ENCODE measurements at places on chromosomes 4 and X.

GRCh38 chr4:117983541-117984365 lies 50.5 kb upstream of the NDST3 start:
- DNase-seq: peak; percentile 29

- no peak for DNase-seq
Measured at GRCh38 chr4:25792876-25793275, 69.9 kb downstream of the SEL1L3 start.

GRCh38 chr4:169060391-169061091 lies 50.5 kb upstream of the CBR4 start:
- DNase-seq: no peak

DNA sequence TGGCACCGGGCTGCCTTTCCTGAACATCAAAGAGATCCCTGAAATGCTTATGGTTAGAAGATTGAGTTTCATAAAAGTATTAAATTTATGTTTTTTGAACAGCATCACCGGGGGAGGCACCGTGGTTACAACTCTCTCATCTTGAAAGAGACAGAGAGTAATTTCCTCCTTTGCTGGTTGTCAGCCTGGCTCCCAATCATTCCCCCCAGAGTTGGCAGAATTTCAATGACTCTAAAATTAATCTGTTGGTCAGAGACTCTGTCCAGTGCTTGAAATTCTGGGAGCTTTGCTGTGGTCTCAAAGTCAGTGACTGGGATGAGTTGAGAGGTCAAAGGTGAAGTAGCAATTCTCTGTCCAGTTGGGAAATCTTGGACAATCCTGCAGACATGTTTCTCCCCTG lies 135.9 kb downstream of the RAB28 start:
- DNase-seq: peak; percentile 25

GRCh38 chrX:65866773-65867172 lies 173.1 kb downstream of the VSIG4 start:
- no peak for DNase-seq

DNA sequence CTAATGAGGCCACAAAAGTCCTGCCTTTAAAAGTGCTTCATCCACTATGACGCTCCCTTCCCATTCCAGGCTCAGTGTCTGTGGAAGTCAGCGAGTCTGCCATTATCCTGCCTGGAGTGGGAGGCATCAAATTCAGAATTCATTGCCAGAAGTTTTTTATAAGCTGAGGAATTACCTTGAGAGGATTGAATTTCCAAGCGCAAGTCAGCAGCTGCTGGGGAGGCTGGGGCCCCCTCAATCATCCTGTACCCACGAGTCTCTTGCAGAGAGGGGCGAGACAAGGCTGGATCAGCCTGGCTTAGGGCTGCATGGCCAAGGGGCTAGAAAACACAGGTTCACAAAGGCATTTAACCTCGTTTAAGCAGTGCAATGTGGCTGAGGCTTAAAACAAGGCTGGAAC lies 170.5 kb upstream of the NOCT start:
- no peak for DNase-seq

DNA sequence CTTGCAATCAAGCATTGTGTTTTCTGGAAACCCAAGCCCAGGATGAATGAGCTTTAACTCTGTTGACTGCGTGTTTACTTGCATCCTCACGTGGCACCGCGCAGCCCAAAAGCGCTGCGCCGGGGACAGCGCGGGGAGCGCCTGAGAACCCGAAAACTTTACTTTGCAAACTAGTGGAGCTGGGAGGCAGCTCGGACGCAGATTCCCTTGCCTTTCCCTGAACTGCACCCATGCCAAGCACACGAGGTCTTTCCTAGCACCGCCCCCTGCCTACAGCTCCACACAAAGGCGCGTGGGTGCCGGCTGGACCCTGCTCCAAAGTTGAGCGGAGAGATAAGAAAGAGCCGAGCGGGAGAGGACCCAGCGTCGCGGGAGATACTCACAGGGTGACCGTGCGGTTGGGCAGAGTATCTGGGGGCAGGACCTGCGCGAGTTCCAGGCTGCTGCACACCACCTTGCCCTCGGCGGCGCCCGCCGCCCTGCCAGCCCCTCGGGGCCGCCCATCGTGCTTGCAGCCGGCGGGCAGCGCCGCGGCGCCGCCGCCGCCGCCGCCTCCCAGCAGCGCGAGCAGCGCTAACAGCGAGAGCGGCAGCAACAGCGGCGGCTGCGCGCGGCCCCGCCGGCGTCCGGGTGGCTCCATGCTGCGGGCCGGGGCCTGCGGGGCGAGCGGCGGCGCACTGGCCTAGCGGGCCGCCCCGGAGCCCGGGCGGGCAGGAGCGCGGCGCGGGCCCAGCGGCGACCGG lies 550 bp downstream of the ADGRA3 start:
- peak; percentile 83 for DNase-seq

DNA sequence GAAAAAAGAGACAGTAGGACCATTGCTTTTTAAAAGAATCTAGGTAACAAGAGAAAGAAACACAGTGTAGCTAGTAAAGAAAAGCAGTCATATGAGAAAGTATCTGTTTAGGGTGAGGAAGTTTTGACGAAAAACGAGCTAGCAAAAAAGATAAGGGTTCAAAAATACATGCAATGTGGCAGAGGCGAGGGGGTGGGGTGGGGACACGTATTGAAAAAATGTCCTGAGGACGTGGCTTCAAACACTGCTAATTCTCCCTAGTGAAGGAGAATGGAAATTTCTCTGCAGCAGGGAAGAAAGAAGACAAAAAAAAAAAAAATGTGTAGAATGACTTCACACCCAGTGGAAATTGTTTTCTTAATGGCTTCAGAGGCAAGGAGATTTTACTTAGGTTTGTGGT lies 856.4 kb upstream of the INTU start:
- DNase-seq: no peak

DNA sequence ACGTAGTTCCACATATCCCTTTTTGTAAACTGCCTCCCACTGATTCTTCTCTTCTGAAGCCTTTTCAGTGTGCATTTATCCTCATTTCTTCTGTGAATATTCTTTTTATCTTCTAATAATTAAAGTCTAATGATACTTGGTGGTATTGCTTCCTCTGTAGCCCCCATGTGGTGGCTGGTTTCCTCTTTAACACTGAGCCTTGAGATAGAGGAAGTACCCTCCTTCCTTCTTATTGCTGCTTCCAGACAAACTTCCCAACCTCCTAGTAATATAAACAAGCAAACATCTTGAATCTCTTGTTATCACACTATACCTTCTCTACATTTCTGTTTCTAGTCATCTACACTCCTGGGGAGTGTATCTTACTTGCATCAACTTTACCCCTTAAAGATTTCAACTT lies 310.5 kb upstream of the GIMD1 start:
- DNase-seq: no peak

DNA sequence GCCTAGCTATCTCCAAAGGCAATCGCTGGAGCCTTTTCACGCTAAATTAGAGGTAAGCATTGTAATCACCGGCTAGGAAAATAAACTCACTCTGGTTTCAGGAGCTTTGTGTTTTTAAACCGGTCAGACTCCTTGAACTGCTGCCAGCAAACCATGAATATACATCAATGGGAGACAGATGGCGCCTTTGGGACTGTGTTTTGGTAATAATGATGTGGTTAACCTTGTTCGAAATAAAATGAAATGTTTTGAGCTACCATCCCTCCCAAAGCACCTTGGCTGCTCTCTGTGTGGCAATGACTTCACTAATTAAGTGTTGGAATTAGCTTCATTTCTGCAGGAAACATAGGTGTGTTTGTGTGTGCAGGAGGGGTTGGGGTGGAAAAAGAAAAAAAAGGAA lies 65.3 kb downstream of the CLNK start:
- peak; percentile 94 for DNase-seq

DNA sequence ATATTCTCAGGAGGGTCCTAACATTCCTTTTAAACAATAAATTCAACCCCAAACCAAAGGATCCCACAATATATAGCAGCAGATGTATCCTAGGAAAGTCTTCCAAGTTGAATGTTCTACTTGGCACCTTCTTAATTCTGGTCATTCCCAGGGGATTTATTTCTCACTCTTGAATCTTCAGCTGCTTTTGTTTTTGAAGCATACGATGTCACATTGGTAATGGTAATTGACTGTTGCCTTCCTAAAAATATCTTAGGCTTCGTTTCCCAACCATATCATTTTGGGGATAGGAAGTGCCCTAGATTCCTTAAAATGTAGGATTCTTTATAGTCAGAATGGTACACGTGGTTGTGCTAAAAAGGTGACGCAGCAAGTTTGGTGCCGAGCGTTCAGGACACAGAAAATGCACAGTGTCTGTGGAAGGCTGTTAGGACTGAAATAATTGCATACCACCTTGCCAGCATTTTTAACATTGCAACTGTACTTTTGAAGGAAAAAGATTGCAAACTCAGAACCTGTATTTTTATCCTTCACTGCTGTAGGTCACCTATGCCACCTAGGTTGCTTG lies 8.1 kb downstream of the SNX25 start:
- DNase-seq: no peak

DNA sequence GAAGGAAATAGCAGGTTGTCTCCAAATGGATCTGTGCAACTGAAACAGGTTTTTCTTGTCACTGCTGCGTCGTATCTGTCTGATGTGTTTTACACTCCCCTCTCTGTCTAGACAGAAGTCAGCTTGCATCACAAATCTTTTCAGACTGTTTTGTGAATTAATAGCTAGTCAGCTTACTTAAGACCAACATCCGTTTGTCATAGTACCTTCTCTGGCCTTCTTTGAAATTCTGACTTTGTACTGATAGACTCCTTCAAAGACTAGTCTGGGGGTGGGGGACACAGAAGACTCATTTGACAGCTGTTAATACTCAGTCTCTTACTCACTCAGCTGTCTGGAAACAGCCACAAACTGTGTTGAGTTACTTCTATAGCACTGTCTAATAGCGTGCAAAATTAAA lies 197.8 kb downstream of the PALLD start:
- peak; percentile 63 for DNase-seq

- DNase-seq: peak; percentile 26
Measured at GRCh38 chrX:24498975-24499374, 33.9 kb downstream of the PDK3 start.

GRCh38 chr4:54726907-54727306 lies 69.2 kb downstream of the KIT start:
- DNase-seq: no peak
